ENCODE measurements at places on chromosomes 2 and 18. TPM values are rescaled to one million over a fixed set of nuclear protein-coding genes. Genes with fewer than 3 reads are reported as not detected.
A peak's percentile ranks its signal among the peaks of the same experiment; 100 is the strongest.

Gene SERPINB12
- total RNA-seq = not detected

Gene CDH20
- not detected for total RNA-seq

Gene FECH
- 27.9 TPM for total RNA-seq

Gene RUFY4
- total RNA-seq = not detected

Gene ARHGAP15
- 20.6 TPM for total RNA-seq

Gene FBXO15
- 1.1 TPM for total RNA-seq

Gene SPEG
- total RNA-seq = 7.3 TPM

Gene CFC1
- total RNA-seq = not detected

Gene PFN4
- 1.3 TPM for total RNA-seq

Gene CHPF
- total RNA-seq = 61.6 TPM

Gene CCDC85A
- 8.7 TPM for total RNA-seq

Gene HOXD9
- total RNA-seq = 1.1 TPM

GRCh38 chr2:95058989-95059641 lies 33.6 kb downstream of the MAL start:
- DNase-seq = no peak

DNA sequence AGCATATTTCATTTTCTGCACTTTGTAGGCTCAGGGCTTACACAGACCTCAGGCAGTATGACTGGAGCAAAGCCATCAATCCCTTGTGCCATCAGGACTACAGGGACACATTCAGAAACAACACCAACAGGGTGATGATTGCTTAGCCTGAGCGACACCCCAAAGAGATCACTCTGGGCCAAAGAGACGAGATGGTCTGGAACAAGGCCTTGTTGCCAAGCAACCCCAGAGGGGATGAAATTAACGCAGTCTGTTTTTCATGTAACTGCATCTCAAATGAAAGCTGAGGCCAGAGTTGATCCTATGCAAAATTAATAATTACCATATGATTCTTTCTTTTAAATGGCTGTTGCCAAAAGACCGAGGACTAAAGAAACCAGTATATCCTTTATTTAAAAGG lies 20.2 kb upstream of the B3GNT2 start:
- no peak for DNase-seq

DNA sequence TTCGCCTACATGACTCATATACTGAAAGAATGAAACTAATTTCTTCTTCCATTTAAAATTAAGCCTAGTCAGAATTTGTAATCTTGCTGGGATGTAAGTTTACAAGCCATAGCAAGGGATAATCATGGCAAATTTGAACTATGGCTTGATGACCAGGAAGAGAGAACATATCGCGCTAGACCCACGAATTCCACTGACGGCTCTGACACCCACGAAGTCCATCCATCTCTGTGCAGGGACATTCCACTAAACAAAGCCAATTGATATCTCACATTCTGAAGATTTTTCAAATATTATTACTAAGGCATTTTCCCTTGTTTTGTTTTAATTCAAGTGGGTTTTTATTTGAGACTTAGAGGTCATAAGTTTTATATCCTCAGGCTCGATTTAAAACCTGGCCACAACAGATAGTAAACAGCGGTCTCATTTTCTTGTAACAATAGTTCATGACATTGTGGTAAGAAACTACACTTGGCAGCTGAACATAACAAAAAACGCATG lies 113.0 kb downstream of the QPCT start:
- no peak for DNase-seq

GRCh38 chr2:101930019-101930418 lies 61.7 kb upstream of the IL1R2 start:
- DNase-seq = no peak

DNA sequence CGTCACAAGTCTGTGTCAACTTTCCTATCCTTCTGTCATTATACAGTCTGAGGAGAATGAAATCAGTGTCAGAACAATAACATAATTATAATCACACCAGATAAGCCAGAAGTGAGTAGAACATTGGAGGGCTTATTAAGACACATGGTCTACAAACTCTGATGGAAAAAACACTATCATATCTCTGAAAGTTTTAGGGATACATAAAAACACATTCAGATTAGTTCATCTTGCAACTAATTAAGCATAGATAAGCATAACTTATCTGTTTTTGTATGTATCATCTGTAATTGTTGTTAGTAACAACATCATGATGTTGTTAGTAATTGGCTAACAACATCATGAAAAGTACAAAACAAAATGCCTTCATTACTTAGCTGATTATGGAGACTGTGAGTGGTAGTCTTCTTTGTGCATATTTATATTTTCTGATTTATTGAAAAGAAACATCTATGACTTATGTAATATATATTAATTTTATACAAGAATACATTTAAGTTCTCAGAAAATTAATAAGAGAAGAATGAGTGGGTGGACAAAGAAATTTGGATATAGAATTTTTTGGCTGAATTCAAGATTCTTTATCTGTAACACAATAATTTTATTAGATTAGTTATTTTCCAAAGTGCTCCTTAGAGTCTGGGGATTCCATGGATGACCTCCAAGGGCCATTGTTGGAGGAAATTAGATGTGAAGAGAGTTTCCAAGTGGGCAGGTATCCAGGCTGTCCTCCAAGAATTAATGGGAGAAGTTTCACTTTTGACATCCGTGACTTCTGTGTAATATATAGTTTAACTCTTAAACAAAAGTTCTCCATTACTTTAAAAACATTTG lies 16.9 kb upstream of the CCDC102B start:
- no peak for DNase-seq

DNA sequence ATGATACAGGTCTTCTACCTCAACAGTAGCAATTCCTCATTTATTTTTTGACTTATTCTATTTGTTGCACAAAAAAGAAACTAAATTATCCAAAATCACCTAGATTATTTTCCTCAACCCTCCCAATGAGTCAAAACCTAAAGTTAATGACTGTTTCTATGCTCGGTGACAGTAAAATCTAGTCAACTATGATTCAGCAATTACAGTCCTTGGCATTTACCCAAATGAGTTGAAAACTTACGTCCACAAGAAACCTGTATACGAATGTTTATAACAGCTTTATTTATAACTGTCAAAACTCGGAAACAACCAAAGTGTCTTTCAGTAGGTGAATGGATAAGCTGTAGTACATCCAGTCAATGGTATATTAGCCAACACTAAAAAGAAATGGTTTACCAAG lies 439.3 kb downstream of the CBLN2 start:
- DNase-seq = no peak

DNA sequence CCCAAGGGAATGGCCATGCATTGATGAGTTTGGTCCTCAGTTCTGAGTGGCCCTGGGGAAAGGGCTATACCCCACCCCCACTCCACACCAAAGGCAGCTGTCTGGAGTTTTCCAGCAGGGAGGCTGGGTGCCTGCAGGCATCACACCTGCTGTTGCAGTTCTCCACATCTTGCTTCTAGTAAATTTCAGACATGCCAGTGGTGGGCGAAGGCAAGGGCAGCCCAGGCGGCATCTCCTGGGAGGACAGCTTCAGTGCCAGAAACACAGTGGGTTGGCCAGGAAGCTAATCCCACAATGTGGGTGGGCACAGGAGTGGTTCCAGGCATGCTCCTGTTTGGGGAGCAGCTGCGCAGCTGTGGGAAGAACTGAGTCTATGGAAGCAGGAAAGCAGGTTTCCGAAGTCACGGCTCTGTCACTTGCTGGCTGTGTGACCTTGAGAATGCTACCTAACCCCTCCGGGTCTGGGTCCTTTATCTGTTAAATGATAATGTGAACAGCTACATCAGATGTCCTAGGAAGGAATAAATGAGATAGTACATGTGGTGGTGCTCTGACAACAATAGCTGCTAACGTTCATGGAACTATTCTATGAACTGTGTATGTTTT lies 84.6 kb upstream of the SPTBN1 start:
- no peak for DNase-seq

DNA sequence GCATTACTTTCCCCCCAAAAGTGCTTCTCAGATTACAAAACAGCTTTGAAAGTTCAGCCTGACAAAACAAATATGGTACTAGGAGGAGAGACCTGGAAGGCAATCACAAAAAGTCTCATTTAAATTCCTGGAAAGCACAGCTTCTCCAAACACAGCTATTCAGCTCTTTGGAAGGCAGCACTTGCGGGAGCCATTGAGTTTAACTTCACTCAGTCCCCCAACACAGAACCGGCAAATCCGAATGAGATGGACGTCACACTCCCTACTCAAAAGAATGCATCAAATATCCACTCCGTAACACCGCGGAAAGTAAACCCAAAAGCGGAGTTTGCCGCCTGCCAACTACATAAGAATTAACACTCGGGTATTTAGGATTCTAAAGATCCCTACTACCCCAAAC lies 638 bp downstream of the ST6GAL2 start:
- no peak for DNase-seq

GRCh38 chr2:25539136-25539535 lies 134.2 kb downstream of the DTNB start:
- DNase-seq = no peak

GRCh38 chr2:144346229-144346628 lies 173.7 kb downstream of the ZEB2 start:
- DNase-seq = no peak

- DNase-seq = no peak
These were observed 265.5 kb upstream of the KCNJ3 start for GRCh38 chr2:154433010-154433409.

GRCh38 chr2:143704451-143705106 lies 575.4 kb downstream of the ARHGAP15 start:
- DNase-seq = no peak

DNA sequence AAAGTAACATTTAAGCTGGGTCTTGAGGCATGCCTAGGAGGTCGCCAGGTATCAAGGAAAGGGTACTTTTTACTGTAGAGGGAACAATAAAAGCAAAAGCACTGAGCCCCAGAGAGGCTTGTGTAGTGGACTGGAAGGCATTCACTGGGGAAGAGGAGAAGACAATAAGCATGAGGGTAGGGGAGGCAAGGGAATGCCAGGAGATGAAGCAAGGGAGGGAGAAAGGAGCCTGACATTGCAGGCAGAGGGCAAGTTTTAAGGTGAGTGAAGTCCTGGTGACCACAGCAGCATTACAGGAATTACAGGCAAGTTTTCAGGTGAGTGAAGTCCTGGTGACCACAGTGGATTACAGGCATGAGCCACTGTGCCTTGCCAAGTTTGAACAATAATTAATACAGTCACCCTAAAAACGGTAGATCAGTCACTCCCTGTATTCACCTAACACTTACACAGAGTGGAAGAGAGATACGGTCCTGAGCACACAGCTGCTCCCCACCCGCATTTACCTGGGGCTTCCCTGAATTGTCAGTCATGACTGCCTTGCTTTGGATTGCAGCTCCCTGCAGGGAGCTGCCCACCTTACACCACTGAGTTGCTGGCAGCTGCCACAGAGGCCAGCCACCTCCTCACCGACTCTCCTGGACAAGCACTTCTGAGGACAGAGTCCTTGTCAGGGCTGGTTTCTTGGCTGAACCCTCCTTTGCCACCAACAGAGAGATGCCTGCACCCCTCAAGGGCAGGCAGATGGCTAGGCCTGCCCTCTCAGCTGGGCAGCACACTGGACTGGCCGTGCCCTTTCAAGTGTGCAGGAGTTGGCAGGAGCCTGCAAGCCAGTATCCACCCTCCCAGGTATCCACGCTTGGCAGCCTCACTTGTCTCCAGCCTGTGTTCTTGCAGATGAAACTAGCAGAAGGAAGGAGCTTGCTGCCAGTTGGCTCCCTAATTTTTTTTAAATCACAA lies 153.2 kb upstream of the MSH6 start:
- DNase-seq = no peak

DNA sequence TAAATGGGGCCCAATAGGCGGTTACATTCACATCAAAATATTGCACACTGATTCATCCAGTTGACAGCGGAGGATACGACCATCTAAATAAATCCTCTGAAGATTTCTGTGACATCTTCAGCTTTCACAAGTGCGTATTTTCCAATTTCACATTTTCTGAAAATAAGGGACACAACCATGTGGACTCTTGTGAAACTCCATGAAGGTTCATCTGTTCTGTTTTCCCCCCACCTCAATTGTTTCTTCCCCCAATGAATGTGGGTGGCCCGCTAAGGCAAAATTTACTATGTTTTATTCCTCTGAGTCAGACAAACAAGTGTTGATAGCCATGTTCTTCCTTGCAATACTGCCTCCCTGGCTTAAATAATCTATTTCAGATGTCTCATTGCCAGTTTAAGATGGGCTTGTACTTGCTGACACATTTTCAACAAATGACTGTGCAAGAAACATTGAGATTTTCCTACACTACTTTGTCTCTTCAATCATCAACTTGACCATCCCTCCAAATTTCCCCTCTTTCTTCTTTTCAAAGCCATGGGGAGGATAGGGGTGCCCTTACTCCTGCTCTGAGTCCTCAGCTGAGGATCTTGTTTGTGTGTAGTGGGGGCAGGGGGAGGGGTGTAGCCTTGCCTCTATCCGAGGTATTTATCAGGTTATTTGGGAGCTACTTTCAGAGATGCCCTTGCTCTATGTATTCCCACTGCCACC lies 78.2 kb downstream of the BCL11A start:
- DNase-seq = no peak

GRCh38 chr2:109209941-109210340 lies 80.9 kb downstream of the SH3RF3 start:
- no peak for DNase-seq

- DNase-seq = no peak
These were observed 105.9 kb downstream of the LBH start for GRCh38 chr2:30336978-30337841.

DNA sequence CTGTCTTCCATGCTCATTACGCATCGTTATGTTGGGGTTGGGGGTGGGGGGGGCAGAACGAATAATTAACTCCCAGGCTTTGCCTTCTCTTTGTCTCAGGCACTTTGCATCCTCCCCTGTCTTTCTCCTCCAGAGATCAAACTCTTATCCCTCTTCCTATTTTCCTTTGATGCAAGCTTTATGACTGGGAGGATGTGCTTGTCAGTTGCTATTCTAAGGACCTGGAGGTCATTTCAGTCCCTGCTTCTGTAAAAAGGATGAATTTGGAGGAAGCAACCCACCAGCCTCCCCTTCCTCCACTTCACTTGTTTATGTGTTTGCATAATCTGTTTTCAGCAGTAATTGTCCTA lies 87.5 kb downstream of the ZCCHC2 start:
- DNase-seq = no peak

- DNase-seq = peak; percentile 70
These were observed 30.9 kb downstream of the LONRF2 start for GRCh38 chr2:100291152-100291970.

GRCh38 chr2:19607400-19607799 lies 249.0 kb upstream of the OSR1 start:
- DNase-seq = no peak

GRCh38 chr2:174969091-174969734 lies 36.0 kb downstream of the CHN1 start:
- DNase-seq = no peak

GRCh38 chr18:76844742-76845477 lies 22.6 kb downstream of the ZNF236 start:
- no peak for DNase-seq

- no peak for DNase-seq
These were observed 203.5 kb upstream of the UBE2E3 start for GRCh38 chr2:180776921-180777320.

- DNase-seq = no peak
These were observed 45.5 kb downstream of the FMNL2 start for GRCh38 chr2:152380261-152381055.

DNA sequence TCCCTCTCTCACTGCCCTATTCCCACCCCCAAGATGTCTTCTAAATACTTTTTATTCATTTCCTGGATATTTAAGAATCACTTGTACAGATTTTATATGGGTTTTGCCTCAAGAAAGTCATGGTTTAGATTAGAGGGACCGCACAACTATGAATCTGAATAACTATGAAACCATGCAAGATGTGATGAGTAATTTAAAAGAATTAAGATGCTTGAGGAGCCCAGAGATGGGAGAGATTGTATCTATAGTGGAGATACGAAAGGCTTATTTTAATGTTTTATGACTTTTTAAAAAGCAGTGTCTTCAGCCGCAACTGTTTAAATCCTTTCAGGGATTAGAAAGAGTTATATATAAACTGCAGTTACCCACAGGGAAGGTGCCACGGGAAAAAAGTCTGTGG lies 324.1 kb downstream of the LPIN1 start:
- DNase-seq = no peak
